RWPE1 (cell line): ENCODE measurements at places on chromosomes 6 and 20.

GRCh38 chr6:138597336-138597735 lies 98.0 kb upstream of the NHSL1 start:
- DNase-seq: no peak

DNA sequence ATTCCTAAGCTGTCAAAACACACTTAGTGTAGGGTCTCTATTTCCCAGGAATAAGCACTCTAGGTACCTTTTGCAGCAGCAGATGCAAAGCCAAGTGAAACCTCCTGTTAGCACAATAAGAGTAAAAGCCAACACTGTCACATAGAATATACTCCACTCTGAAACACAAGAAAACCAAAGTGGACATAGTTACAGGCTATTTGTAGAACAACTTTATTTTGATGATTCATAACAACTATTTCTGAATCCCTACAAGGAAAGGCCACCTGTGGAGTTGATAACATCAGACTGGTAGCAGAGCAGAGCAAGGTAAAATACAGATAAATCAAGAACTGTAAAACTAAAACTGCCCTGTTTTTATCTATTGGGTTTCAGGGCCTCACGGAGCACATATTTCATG lies 59.7 kb downstream of the ALDH5A1 start:
- DNase-seq: no peak

- no peak for DNase-seq
These were observed 144.3 kb upstream of the TAB2 start for GRCh38 chr6:149173222-149173621.

- no peak for DNase-seq
These were observed 83.5 kb downstream of the CTNNBL1 start for GRCh38 chr20:37777012-37777950.

GRCh38 chr6:30768634-30769087 lies 24.3 kb upstream of the IER3 start:
- DNase-seq: no peak

- DNase-seq: no peak
These were observed 40.6 kb downstream of the DTNBP1 start for GRCh38 chr6:15622045-15622740.

- DNase-seq: no peak
These were observed 672.7 kb downstream of the CD109 start for GRCh38 chr6:74368746-74369145.

GRCh38 chr20:3227936-3228749 lies 10.8 kb downstream of the SLC4A11 start:
- DNase-seq: no peak

DNA sequence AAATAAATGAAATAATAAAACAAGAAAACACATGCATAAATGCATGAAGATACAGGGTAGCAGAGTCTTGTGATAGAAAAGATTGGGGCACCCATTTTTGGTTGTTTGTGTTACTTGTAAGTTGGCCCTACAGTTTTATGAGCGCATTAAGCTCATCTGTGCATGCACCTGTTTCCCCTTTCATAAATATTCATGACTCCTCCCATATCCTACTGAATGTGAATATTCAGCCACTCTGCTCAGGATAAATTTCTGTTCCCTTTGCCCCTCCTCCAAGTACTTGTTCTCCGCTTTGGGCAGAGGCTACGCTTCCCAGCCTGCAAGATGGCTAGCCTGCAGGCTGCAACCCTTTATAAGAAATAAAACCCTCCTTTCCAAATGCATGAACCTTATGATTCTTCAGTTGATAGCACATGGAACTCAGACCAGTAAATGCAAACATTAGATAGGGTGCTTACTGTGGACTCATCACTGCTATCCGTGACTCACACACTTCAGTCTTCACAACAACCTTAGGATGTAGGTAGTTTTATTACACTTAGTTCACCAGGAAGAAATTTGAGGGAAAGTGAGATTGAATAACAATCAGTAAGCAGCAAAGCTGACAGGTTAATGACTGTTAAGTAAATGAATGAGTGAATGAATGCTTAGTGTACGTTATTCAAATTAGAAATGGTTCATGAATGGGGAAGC lies 15.0 kb downstream of the ALDH8A1 start:
- DNase-seq: no peak

DNA sequence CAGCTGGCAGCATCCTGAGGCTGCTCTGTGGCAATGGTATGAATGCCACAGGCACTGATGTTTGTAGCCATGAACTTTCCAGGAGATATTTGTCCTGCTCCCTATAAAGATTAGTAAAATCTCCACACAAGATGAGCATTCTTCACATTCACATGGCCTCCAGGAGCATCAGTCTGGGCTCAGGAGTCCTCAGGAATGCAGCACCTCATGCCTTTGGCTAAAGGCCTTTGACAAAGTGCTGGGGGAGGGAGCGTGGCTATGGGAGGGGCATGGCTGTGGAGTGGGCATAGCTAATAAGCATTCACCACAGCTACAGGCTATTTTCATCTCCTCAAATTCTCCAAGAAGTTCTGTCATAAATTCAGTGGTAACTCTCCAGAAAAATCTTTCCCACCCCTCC lies 90.5 kb upstream of the LY86 start:
- DNase-seq: no peak

DNA sequence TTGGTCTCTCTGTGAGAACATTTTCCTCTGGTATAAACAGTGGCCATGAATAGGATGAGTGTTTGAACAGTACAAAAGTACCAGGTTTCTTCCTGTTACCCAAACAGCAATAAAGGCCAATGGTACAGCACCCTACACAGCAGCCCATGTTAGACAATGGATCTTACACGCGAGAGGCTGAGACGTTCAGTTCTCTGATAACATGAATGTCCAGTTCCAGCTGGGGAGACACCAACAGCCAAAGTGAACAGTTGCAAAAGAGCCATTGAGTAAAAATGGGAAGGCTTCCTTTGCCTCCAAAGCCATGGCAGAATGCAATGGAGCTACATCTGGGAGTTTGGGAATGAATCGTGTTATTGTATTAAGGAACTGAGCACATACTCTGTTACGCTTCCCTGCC lies 246.8 kb upstream of the SGK1 start:
- DNase-seq: no peak

- DNase-seq: no peak
These were observed 3.9 kb upstream of the PRDM13 start for GRCh38 chr6:99602520-99603420.

DNA sequence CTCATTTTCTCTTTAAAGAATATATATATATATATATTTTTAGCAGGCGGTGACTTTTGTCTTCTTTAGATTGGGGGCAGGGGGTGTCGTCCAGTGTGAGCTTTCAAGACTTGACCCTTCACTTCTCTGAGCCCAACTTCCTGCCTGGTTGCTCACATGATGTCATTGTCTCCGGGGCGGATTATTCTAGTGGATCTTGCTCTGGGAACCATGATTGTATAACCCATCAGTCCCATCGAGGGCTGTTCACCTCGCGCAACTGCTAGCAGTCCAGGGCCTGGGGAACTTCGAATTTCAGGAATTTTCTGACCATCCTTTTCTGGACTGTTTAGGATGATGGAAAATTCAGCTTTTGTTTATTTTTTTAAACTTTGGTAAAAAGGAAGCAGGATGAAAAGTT lies 1.0 kb downstream of the IGF2R start:
- peak; percentile 73 for DNase-seq

- no peak for DNase-seq
These were observed 47.8 kb upstream of the GATA5 start for GRCh38 chr20:62523473-62524203.
